ELR (cell line): ENCODE measurements at places on chromosomes 2 and 18.

DNA sequence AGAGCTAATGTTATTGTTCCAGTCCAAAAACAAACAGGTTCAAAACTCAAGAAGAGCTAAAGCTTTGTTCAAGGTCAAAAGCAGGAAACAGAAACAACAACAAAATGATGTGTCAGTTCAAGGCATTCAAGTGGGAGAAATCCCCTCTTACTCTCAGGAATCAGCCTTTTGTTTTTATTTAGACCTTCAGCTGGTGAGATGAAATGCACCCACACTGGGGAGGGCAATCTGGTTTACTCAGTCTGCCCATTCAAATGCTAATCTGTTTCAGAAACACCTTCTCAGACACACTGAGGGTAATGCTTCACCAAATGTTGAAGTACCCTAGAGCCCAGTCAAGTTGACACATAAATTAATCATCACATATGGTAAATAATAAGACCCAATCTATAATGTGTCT lies 150.6 kb downstream of the TMX3 start:
- no peak for DNase-seq

DNA sequence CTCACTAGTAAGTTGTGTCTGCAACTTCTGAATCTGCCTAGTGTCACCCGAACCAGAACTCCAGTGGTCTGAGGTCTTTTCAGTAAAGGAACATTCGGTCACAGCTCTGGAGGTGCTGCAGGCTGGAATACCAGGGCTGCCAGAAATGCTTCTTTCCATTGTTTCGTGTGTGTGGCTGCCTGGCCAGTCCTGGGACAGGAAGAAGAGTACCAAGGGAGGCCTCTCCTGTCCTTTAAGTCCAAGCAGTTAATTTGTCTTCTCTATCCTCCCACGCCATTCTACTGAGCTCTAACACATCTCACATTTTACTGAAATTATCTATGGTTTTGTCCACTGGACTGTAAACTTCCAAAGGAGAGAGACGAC lies 196.0 kb downstream of the LNPK start:
- DNase-seq = no peak

GRCh38 chr2:74564222-74564621 lies 9.7 kb downstream of the DOK1 start:
- DNase-seq = peak; percentile 71

GRCh38 chr2:7844414-7844965 lies 837.4 kb upstream of the ID2 start:
- DNase-seq = no peak

GRCh38 chr2:56286936-56287335 lies 103.1 kb downstream of the CCDC85A start:
- no peak for DNase-seq

DNA sequence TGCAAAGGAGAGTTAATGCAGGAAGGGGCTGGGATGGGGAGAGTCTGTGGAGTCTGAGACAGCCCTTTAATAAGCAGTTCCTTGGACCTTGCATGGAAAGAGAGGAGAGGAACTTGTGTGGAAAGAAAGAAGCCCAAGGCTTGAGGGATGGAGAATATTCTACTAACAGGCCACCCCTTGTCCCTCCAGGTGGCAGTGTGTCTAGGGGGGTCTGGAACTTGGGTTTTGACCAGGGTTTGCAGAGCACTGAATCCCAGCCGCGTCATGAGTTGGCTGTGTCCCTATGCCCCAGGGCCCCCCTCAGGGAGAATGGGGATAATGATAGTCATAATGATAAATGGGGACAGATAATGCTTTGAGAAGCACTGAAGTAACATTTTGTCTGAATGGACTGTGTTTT lies 15.0 kb downstream of the TCF7L1 start:
- DNase-seq = no peak

DNA sequence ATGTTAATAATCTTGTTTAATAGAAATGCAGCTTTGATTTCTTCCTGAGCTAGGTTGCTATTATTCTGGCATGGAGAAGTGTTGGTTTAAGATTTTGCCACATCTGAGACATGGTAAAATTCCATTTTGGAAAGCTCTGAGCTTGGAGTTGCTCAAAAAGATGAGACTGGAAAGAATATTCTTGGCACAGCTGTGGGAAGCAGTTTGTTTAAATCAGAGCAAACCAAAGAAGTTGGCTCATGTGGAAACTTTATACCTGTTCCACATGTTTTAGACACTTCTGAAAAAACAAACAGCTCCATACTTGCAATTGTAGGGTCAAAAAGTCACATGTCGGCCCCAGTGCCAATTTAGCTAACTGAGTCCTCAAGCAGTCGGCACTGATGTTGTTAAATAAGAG lies 116.6 kb downstream of the SLC4A3 start:
- DNase-seq = no peak

- no peak for DNase-seq
Observed at GRCh38 chr2:44560941-44561340, 199.2 kb downstream of the CAMKMT start.

DNA sequence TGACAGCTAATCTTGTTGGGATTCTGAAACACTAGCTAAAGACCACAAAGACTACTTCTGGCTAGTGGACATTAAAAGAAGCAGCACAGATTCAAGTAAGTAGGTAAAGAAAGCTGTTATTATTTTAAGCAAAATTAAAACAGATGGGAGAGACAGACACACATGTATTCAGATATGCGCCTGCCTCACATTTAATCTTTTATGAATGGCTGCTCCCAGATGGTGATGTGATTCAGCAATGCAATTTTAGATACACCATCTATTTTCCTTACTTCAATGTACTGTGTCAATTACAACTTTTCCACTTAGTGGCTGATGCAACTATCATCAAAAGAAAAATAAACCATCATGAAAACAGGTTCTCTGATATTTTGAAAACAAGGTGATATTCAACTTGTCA lies 133.0 kb upstream of the PGAP1 start:
- no peak for DNase-seq

DNA sequence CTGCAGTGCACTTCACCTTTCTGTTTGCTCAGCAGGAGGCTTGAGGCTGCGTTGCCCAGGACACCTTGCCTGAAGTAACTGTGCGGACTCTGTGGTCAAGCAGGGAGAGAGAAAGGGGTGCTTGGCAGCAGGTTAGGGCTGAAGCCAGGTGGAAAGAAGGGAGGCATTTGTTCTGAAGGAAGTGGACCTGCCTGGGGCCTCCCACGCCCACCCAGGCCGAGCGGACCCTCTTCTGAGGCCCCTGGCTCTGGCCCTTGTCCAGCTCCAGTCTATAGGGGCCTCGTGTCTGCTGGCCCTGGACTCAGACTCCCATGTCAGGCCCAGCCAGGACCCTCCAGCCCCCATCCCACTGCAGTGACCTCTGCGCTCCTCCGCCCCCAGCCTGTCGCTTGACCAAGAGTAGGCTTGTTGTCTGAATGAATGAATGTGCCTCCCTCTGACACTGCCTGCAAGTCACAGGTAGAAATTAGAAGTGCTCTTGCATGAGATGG lies 2.5 kb downstream of the SNED1 start:
- DNase-seq = no peak

DNA sequence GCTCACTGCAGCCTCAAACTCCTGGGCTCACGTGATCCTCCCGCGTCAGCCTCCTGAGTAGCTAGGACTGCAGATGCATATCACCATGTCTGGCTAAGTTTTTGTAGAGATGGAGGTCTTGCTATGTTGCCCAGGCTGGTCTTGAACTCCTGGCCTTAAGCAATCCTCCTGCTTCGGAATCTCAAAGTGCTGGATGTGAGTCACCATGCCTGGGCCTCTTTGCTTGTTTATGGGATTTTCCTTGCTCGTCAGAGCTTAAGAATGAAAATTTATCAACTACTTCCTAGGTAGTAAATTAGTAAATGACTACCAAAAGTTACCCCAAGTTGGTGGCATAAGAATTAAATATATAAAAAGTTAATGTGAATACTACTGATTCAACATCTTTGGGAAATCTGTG lies 51.0 kb downstream of the ACTR3 start:
- peak; percentile 65 for DNase-seq

DNA sequence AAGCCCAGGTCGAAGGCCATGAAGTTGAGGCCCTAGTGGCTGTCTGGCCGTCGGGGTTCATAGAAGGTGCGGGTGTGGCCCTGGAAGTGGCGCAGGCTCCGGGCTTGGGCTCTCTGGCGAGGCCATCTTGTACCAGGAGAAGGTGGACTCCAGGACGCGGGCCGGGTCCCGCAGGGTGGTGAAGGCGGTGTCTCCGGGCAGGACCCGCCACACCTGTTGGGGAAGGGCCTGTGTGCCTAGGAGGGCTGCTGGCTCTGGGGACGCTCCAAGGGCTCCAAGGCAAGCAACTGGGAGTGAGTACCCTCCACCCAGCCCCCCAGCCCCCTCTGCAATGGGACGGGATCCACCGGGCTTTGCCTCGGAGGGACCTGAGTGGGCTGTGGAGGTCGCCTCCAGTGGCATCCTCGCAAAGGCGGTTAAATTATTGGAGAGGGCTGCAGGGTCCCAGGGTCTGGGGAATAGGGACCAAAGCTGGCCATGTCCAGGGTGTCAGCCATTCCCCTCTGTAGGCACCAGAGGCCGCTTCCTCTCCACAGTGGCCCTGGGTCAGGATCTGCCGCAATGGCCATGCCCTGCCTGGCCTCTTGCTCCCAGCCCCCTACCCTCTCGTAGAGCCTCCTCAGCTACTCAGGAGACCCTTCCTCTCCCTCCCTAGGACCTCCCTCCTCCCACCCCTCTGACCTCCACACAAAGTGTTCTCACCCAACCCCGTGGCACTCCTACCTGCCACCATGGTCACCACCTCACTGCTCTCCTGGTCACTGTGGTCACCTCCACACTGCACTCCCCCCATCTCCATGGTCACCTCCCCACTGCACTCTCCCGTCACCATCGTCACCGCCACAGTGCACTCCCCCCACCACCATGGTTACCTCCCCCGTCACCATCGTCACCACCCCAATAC lies 10.3 kb downstream of the AQP12A start:
- DNase-seq = no peak
